ENCODE measurements at places on chromosomes 2 and 18.

GRCh38 chr18:57258131-57258777 lies 94.1 kb upstream of the ST8SIA3 start:
- DNase-seq, result no peak

GRCh38 chr18:62450546-62451410 lies 72.0 kb upstream of the ZCCHC2 start:
- DNase-seq, result peak; percentile 54

- no peak for DNase-seq
Measured at GRCh38 chr2:187017438-187017837, 168.5 kb upstream of the ZSWIM2 start.

- DNase-seq, result no peak
Measured at GRCh38 chr2:47546994-47547393, 144.0 kb downstream of the MSH2 start.

- no peak for DNase-seq
Measured at GRCh38 chr2:158501301-158501700, 44.5 kb downstream of the PKP4 start.

- peak; percentile 96 for DNase-seq
Measured at GRCh38 chr2:55862246-55862645, 61.3 kb downstream of the EFEMP1 start.

GRCh38 chr2:23486684-23487075 lies 101.7 kb downstream of the KLHL29 start:
- DNase-seq, result peak; percentile 37

DNA sequence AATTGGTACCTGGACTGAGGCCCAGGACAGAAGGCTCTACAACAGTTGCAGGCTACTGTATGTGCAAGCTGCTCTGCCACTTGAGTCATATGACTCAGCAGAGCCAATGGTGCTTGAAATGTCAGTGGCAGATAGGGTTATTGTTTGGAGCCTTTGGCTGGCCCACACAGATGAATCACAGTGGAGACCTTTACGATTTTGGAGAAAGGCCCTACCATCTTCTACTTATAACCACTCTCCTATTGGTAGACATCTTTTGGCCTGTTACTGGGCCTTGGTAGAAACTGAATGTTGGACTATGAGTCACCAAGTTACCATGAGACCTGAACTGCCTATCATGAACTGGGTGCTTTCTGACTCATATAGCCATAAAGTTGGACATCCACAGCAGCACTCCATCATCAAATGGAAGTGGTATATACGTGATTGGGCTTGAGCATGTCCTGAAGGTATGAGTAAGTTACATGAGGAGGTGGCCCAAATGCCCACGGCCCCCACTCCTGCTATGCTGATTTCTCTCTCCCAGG lies 88.9 kb upstream of the NRXN1 start:
- no peak for DNase-seq

GRCh38 chr18:3444954-3445353 lies 5.0 kb upstream of the TGIF1 start:
- DNase-seq, result no peak

- no peak for DNase-seq
Measured at GRCh38 chr2:218419630-218420216, 800 bp downstream of the VIL1 start.

- no peak for DNase-seq
Measured at GRCh38 chr2:130385709-130386108, 29.9 kb downstream of the PTPN18 start.

DNA sequence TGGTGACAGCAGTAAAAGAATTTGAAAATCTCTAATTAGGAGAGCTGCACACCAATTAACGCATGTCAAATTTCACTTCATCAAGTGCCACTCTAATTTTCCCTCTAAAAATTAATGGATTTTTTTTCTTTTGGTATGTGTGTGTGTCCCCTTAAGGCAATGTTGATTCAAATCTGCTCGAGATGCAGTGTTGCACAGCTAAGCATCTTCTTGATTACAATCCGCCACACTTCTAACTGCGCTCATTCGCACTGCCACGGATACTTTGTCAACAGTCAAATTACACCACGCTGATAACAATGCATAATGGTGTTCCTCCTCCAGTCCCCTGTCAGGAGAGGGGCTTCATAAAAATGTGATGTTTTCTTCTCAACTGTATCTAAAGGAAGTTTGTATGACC lies 261.4 kb downstream of the MEIS1 start:
- no peak for DNase-seq

GRCh38 chr2:49351560-49351959 lies 197.2 kb upstream of the FSHR start:
- DNase-seq, result no peak

GRCh38 chr2:96258166-96259022 lies 7.4 kb downstream of the TMEM127 start:
- no peak for DNase-seq

DNA sequence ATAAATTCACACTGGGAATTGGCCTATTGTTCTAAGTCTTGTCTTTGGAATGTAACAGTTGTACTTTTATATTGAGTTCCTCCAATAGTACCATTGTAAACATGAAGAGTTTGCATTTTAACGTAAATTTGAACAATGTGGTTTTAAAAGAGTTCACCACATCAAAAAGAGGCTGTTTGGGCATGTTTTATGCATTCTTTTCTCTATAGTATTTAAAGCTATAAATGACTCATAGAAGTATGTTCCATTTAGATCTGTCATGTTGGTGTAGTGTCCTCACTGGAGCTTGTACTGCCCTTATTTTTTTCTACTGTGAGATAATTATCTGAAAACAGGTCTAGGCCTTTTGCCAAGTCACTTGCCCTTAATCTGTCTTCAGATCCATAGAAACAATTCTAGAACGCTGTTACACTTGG lies 141.9 kb downstream of the RHBDD1 start:
- DNase-seq, result peak; percentile 90

DNA sequence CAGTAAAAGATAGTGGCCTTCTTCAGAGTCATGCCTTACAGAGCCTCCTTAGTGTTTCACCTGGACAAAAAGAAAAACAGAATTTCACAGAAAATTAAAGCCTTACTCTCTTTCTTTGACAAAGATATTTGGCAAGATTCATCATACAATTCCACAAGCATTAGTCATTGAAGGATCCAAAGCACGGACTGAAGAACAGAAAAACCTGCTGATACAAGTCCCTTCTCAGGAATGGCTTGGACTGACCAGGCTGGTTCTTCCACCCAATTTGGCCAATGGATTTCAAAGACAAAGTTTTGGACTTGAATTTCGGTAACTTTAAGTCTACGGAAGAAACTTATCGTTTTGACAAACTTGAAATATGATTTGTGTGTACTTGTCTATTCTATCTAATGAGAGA lies 39.1 kb upstream of the GALNT3 start:
- peak; percentile 58 for DNase-seq

- no peak for DNase-seq
Measured at GRCh38 chr2:11454824-11455223, 11.1 kb downstream of the E2F6 start.

GRCh38 chr2:7621018-7621814 lies 704.0 kb downstream of the RNF144A start:
- DNase-seq, result peak; percentile 45

GRCh38 chr2:232876161-232876977 lies 6.3 kb downstream of the SNORC start:
- no peak for DNase-seq

DNA sequence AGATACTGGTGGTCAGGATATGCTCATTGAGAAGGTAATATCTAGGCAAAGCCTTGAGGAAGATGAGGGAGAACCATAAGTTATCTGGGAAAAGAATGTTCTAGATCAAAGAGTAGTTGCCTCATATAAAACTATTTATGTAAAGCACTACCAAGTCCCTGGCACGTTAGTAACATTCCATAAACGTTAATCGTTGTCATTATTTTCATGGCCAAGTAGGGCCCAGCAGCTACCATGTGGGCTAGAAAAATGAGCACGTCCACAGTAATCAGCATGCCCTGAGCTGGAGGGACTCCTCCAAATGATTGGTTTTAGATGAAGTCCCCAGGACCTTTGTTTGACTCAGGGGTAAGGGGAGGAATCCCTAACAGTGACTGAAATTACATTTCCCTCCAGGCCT lies 32.7 kb upstream of the AFTPH start:
- peak; percentile 42 for DNase-seq

DNA sequence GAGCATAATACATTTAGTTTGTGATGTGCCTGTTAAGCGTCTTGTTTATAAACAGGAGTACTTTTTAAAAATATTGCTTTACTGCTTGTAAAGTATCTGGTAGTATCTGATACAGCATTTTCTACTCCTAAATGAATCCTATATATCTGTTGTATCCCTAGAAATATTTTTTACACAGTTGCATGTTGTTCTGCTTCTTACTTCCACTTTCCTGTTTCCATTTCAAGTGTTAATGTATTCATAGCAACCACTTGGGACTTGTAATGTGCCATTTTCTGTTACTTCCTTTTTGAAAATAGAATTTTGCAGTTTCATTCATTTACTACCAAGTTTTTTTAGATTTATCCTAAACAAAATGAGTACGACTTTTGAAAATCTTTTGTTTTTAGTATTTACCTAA lies 24.9 kb downstream of the CCNT2 start:
- DNase-seq, result no peak
